Breast epithelium (tissue), 4 donors: ENCODE measurements at places on chromosomes 6 and 20. TPM values are rescaled to one million over a fixed set of nuclear protein-coding genes. Genes with fewer than 3 reads are reported as not detected.

DNA sequence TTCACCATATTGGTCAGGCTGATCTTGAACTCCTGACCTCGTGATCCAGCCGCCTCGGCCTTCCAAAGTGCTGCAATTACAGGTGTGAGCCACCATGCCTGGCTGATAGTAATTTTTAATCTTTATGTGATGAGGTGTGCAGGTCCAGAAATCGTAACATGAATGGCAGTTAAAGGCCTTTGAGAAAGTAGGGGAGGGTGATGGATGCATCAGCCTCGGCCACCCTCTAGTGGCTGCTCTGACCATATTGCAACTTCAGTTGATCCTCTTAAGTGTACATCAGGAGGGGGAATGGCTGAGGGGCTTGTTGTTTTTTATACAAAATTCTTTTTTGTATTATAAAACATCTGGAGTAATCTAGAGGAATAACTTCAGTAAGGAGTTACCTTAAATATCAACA, 193.0 kb downstream of the ZFAND3 start:
- DNase-seq: no peak

DNA sequence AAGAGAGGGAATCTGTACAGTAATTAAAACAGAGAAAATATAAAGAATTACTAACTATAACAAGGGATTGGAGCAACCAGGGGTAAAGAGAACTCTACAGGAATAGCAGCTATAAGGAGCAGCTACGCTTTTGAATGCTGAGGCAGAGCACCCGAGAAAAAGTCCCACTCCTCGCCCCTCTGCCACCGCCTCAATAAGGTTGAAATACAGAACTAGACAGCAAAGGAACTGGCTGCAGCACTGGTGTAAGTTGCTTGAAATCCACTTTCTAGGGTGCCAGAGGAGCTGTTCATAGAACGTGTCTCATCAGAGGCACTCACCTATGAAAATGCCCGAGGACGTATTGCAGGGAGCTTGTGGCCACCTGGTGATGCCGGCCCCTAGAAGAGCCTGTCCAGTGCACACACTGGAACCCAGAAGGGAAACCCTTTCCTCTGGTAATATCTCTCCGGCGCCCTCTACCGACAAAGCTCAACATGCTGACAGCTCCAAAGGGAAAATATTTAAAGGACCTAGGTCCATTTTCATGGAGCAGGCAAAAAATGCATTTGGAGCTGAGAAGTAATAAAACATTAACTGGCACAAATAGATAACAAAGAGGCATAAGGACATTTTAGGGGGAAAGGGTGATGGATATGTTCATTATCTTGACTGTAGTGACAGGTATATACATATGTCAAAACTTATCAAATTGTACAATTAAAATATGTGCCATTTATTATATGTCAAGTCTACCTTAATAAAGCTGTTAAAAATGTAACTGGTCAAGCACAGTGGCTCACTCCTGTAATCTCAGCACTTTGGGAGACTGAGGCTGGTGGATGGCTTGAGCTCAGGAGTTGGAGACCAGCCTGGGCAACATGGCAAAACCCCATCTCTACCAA, 137.4 kb upstream of the HDAC2 start:
- no peak for DNase-seq

DNA sequence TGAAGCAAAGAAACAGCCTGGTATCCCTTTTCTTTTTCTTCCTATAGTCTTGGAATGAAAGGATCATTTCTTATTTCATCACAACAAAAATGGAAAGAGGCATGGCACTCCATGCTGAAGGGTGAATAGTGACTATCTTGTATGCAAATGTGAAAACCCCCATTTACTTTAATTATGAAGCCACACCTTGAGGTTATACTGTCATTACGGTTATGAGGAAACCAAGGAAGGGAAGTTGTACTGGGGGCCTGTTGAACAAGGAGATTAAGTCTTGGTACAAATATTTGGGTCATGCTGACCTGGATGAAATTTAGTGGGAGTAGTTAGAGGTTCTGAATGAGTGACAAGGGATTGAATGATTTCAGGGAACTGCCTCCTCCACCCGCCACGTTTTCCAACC, 8.7 kb upstream of the STXBP5 start:
- DNase-seq: no peak

Gene PRDM13
- not detected for total RNA-seq

Gene CCDC170
- total RNA-seq: 9.4 TPM
